WERI-Rb-1 (cell line): ENCODE measurements at places on chromosomes 11 and 22.

- no peak for DNase-seq
Observed at GRCh38 chr22:27185760-27186302, 528.4 kb downstream of the MIAT start.

DNA sequence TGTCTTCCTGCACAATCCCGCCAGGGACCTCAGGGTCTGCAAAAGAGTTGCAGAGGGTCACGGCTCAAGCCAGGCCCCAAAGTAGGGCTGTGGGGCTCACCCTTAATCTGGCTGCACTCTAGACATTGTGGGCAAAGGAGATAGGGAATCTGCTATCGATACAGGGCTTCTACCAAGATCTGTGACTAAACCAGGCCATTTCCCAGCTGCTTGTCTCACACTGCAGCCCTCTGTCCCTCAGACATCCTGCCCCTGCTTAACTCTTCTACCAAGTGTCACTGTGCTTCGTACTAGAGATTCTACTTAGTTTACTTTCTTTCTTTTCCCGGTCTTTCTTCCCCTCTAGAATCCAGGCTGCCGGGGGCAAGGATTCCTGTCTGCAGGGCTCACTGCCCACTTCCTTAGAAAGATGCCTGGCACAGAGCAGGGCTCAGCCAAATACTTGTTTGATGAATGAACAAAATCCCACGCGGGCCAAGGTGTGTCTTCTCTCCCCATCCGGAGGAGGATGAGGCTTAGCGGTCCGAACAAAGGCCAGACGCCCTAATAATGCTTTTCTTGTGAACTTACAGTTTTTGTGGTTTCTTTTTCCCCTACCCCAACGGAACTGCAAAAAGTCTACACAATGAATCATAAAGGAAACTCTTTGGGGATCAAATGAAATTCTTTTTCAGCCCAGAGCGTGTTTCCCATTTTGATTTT, 61.3 kb upstream of the ANO1 start:
- no peak for DNase-seq

GRCh38 chr11:110312670-110313069, 16.3 kb upstream of the RDX start:
- no peak for DNase-seq

- DNase-seq, result no peak
Observed at GRCh38 chr11:106745941-106746340, 272.3 kb downstream of the GUCY1A2 start.

GRCh38 chr11:65366340-65366773, 11.8 kb downstream of the TIGD3 start:
- peak; percentile 47 for DNase-seq

DNA sequence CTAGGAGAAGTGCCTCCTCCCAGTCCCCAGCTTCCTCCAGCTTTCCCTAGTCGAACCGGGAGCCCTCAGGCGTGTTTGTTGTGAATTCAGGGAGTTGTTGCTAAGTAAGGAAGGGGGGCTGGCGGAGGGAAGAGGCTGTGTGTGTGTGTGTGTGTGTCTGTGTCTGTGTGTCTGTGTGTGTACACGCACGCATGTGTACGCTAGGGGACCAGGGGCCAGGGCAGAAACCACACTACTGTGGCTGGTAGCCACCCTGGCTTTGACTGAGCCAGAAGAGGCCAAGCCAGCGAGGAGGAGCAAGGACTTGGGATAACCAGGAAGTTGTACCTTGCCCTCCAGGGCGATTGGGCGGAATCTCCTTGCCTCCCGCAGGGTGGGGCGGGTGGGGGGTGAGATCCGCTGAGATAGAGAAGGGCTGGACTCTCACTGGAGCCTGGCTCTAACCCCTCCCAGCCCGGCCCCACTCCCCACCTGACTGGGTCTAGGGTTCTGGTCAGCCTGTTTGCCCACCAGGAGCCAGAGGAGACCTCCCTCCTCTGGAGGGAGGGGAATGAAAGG, 7.5 kb downstream of the BCL9L start:
- DNase-seq, result peak; percentile 69

DNA sequence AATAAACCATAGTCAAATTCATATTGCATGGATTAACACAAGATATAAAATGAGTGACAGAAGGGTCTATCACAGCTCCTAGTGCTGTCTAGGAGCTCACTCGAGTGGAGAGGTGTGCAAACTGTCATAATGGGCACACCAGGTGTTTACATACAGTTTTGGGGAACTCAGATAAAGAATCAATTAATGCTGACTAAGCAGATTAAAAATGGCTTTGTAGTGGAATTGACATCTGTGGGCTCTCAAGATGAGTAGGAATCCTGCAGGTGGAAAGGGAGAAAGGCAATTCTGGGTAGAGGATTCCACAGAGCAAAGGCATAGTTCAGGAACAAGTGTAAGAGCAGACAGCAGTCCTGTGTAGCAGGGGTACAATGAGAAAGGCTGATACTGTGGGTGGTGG, 496.2 kb upstream of the CCDC90B start:
- DNase-seq, result no peak

- no peak for DNase-seq
Observed at GRCh38 chr11:17610085-17610894, 63.2 kb downstream of the OTOG start.

DNA sequence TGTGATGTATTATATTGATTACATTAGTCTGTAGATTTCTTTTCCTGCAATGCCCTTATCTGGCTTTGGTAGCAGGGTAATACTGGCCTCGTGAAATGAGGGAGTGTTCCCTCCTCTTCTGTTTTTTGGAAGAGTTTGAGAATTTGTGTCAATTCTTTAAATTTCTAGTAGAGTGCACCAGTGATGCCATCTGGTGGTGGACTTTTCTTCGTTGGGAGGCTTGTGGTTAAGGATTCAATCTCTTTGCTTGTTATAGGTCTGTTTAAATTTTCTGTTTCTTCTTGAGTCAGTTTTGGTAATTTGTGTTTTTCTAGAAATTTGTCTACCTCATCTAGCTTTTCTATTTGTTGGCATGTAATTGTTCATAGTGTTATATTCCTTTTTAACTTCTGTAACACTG, 18.9 kb downstream of the SHANK3 start:
- DNase-seq, result peak; percentile 15

GRCh38 chr22:21858025-21858764, 9.2 kb downstream of the MAPK1 start:
- DNase-seq, result no peak

DNA sequence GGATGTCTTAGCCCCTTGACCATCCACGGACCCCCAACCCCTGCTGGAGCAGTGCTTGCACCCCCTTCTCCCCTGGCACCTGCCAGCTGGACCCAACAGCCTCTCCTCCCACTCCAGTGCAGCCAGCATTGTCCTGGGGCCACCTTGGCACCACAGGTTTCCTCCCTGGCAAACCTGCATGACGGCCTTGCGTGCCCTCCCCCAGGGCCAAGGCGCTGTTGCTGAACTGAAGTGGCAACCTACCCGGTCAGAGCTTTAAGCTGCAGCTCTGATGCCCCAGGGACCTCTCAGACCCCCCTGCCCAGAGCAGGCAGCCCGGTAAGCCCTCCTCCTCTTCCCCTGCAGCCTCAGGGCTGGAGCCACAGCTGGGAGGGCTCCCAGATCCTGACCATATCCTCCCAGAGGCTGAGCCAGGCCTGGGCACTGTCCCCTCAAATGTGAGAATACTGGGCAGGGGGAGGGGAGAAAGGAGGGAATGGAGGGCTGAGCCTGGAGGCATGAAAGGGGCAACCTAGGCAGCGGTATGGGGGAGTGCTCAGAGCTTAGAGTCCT, 1.8 kb upstream of the LRRC75B start:
- DNase-seq, result no peak

- DNase-seq, result no peak
Observed at GRCh38 chr11:128852327-128853023, 14.6 kb downstream of the KCNJ1 start.

DNA sequence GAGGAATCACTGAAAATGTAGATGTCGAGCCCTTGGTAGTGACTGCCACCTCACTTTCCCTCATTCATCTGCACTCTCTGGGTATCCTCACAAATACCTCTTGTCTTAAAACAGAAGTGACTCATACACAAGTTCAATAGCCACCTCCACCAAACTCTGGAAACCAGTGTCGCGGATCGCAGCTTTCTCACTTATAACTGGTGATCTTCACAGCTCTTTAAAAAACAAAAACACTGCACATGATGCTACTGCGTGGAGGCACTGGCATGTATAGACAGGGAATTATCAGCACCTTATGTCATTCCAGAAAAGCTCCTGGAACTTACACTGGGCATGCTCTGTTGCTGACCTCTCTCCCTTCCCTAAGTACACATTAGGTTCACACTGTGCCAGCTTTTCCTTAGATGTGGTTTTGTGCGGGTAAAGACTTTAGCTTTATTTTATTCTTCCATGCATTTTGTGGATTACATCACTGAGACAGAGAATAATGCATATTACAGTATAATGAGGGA, 425.5 kb upstream of the CADM1 start:
- no peak for DNase-seq

- no peak for DNase-seq
Observed at GRCh38 chr11:100445231-100445735, 241.8 kb upstream of the ARHGAP42 start.

- no peak for DNase-seq
Observed at GRCh38 chr22:28832731-28833130, 32.4 kb upstream of the XBP1 start.

GRCh38 chr11:15565880-15566279, 451.2 kb downstream of the INSC start:
- no peak for DNase-seq

DNA sequence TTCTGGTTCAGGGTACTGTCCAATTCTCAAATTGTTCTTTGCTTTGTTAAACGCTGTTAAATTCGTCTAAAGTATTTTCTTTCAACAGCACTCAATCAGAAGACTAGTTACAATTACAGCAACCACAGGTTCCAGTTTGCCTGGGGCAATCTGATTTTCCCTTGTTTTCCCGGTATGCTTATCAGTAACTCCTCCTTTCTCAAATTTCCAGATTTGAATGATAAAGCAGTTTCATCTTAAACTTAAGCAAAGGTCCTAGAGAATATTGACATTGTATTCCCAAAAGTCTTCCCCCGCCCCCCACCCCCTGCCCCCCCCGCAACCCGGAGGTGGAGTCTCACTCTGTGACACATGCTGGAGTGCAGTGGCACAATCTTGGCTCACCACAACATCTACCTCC, 10.5 kb upstream of the USP28 start:
- no peak for DNase-seq

DNA sequence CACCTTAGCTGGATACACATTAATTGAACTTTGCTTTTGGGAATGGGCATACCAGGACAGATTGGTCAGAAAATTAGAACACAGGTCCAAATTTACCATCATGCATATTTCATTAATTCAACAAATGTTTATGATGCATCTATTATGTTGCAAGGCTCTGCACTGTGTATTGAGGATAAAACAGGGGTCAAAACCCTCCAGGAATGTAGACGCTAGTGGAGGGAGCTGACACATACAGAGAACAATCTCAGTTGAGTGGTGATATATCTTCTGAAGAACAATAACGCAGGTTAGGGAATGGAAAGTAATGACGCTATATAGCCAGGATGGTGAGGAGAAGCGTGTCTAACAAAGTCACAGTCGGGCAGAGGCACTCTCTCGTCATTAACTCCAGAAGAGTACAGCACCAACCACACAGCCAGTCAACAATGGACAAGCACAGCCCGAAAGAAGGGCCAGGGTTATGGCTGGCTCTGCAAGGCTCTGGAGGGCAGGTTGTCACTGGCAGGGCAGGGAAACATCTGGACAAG, 3.8 kb downstream of the FLI1 start:
- no peak for DNase-seq

GRCh38 chr11:73838443-73839122, 38.1 kb downstream of the COA4 start:
- no peak for DNase-seq

GRCh38 chr22:43213051-43213450, 26.1 kb upstream of the TTLL12 start:
- DNase-seq, result peak; percentile 62

DNA sequence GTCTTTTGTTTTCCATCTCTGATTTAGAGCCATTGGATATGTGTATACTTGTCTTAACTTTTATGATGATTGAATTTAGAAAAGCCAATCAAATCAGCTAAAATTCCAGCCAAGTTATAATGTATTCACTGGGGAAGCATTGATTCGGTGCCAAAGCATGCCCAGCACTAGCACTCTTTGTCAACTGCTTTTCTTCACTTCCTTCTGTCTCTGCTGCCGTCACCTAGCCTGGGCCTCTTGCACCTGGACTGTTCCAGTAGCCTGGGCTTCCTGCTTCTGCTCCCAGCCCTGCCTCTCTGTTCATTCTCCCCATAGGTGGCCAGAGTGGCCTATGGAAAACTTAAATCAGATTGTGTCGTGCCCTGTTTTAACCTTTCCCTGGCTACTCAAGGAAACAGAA, 80.7 kb downstream of the NAV2 start:
- peak; percentile 19 for DNase-seq

GRCh38 chr22:49102367-49102766, 725.3 kb downstream of the BRD1 start:
- DNase-seq, result no peak

- peak; percentile 70 for DNase-seq
Observed at GRCh38 chr11:6298605-6299004, 21.7 kb downstream of the CAVIN3 start.

DNA sequence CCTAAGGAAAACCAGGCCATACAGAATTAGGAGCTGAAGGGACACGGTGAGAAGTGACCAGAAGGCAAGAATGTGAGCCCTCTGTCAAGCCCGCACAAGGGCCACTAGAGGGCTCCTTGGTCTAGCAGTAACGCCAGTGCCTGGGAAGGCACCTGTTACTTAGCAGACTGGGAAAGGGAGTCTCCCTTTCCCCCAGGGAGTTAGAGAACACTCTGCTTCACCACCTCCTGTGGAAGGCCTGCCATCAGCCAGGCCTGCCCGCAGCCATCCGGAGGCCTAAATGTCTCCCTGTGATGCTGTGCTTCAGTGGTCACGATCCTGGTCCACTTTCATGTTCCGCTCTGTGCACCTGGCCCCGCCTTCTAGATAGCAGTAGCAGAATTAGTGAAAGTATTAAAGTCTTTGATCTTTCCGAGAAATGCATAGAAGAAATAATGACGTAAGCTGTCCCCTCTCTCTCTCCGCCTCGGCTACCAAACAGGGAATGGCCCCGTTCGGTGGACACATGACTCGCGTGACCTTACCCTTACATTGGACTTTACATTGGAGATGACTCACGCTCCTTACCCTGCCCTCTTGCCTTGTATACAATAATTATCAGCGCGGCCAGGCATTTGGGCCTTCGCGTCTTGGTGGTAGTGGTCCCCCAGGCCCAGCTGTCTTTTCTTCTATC, 10.7 kb upstream of the GSTP1 start:
- DNase-seq, result peak; percentile 76

GRCh38 chr22:48336339-48337060, 1491.2 kb downstream of the BRD1 start:
- DNase-seq, result no peak

GRCh38 chr11:26572770-26573402, 823 bp upstream of the MUC15 start:
- DNase-seq, result no peak

GRCh38 chr11:132451942-132452601, 1080.2 kb downstream of the OPCML start:
- no peak for DNase-seq
